Pons (tissue), 1 donor: ENCODE measurements at places on chromosomes 1 and 21.

GRCh38 chr1:226793620-226794276 lies 54.7 kb upstream of the ITPKB start:
- no peak for DNase-seq

DNA sequence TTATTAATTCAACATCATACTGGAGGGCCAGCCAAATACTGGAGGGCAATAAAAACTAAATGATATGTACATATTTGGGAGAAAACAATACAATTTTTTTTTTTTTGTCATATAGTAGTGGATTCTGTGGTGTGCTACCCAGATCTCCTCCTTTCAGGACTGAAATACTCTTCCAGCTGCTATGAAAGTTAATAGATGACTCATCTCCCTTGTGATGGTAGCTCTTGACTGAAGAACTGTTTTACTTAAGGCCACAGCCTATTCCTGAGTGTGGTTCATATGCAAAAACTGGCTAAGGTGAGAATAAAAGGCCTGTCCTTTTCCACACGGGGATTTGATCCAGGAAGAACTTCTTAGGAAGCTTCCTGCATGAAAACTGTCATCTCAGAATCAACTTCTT lies 307.9 kb downstream of the HLX start:
- no peak for DNase-seq

GRCh38 chr1:44273560-44274350 lies 60.5 kb downstream of the DMAP1 start:
- DNase-seq = no peak

- no peak for DNase-seq
Measured at GRCh38 chr1:86517336-86517735, 29.5 kb upstream of the CLCA4 start.

- DNase-seq = no peak
Measured at GRCh38 chr1:226882187-226882586, 11.8 kb downstream of the PSEN2 start.

DNA sequence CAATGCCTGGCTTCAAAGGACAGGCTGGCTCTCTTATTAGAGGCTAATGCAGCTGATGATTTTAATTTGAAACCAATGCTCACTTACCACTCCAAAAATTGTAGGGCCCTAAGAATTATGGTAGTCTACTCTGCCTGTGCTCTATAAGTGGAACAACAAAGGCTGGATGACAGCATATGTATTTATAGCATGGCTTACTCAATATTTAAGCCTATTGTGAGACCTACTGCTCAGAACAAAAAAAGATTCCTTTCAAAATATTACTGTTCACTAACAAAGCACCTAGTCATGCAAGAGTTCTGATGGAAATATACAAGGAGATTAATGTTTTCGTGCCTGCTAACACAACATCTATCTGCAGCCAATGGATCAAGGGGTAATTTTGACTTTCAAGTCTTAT lies 73.8 kb upstream of the DUSP10 start:
- DNase-seq = no peak
